Mesenteric fat pad (tissue), 1 donor: ENCODE measurements at places on chromosomes 7 and 10. TPM values are rescaled to one million over a fixed set of nuclear protein-coding genes. Genes with fewer than 3 reads are reported as not detected.

Gene PANK1
- total RNA-seq, result 2.6 TPM

Gene C10orf62
- total RNA-seq, result not detected

Gene CHCHD1
- 17.7 TPM for total RNA-seq

Gene NPSR1
- not detected for total RNA-seq

Gene NRBF2
- 25.0 TPM for total RNA-seq

Gene PTPN20
- 0.74 TPM for total RNA-seq

Gene CPXM2
- total RNA-seq, result 17.9 TPM

Gene TAF3
- 8.3 TPM for total RNA-seq

Gene GNB2
- total RNA-seq, result 243 TPM

Gene MRC1
- total RNA-seq, result 267 TPM

Gene NMT2
- total RNA-seq, result 127 TPM

Gene PTPRN2
- 2.6 TPM for total RNA-seq

Gene PNLIP
- 1.5 TPM for total RNA-seq

Gene VSTM4
- total RNA-seq, result 41.7 TPM

Gene SFRP4
- 64.3 TPM for total RNA-seq

Gene COA1
- 42.9 TPM for total RNA-seq

Gene INTS1
- total RNA-seq, result 56.3 TPM

Gene ASB10
- not detected for total RNA-seq

Gene PARP12
- 43.8 TPM for total RNA-seq

Gene SPDYE11
- not detected for total RNA-seq

Gene FRMPD2
- not detected for total RNA-seq

Gene OPN4
- total RNA-seq, result not detected

Gene CHN2
- 11.0 TPM for total RNA-seq

Gene TCERG1L
- total RNA-seq, result not detected

Gene NRAP
- total RNA-seq, result 0.06 TPM

Gene DHTKD1
- 21.5 TPM for total RNA-seq

Gene DNAH11
- total RNA-seq, result 0.26 TPM

Gene ZNF12
- 16.6 TPM for total RNA-seq

Gene IL2RA
- 2.4 TPM for total RNA-seq

Gene SYNPO2L
- 0.10 TPM for total RNA-seq

Gene C7orf57
- total RNA-seq, result not detected

Gene METTL27
- total RNA-seq, result 1.7 TPM

Gene AGAP3
- total RNA-seq, result 86.8 TPM

Gene LMBR1
- 69.2 TPM for total RNA-seq

Gene EBF3
- total RNA-seq, result 28.6 TPM

Gene OGDHL
- not detected for total RNA-seq

Gene CYP3A7
- not detected for total RNA-seq

Gene ANLN
- 0.55 TPM for total RNA-seq

Gene FAM25G
- total RNA-seq, result not detected

Gene NACAD
- 6.2 TPM for total RNA-seq

Gene CYP2C19
- 0.19 TPM for total RNA-seq

Gene HMX2
- not detected for total RNA-seq

Gene ATP5F1C
- total RNA-seq, result 206 TPM

Gene ZPBP
- not detected for total RNA-seq
